Left ventricle myocardium inferior (tissue), 1 donor: ENCODE measurements at places on chromosomes 7 and 10. TPM values are rescaled to one million over a fixed set of nuclear protein-coding genes. Genes with fewer than 3 reads are reported as not detected.

DNA sequence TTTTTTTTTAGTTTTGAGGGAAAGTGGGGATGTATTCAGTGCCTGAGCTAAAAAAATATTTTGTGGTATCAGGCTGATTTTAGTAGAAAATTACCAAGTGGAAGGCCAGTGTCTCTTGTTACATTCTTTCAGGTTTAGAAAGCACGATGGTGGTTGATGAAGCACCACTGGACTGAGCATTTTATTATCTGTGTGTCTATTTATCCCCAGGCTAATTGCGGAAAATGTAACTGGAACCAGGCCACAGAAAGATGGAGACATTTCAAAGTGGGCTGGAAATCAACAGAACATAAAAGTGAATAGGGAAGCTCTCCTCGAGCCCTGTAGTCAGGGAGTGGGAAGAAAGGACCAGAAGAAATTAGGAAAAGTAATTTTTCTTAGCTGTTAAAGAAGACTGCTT is 261.0 kb downstream of the STK31 start:
- DNase-seq, result no peak

The ITIH5 gene
- total RNA-seq, result 10.8 TPM

DNA sequence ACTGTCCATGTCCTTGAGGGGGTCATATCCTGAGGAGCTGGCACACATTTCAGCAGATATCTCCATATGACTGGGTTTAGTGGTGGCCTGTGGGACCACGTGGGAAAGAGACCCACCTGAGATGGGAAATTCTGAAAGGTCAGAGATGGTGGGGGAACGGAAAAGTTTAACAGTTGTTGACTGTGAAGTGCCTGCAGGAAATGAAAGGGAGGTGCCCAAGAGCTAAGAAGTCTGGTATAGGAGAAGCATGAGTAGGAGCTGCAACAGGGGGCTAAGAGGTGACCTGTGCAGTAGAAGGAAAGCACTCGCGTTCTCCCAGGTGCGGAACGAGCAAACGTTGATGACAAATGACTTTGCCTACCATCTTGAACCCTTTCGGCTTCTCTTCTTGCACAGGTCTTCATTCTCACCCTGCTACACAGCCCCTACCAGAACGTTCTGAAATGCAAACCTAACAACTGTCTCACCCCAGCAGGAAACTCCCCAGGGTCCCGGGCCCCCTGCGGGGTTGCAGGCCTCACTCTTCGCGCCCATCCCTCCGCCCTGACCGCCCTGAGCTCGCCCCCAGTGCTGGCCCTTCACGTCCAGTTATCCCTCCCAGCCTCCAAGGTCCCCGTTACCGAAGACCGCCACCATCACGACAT is 9.8 kb upstream of the FXYD4 start:
- no peak for DNase-seq

DNA sequence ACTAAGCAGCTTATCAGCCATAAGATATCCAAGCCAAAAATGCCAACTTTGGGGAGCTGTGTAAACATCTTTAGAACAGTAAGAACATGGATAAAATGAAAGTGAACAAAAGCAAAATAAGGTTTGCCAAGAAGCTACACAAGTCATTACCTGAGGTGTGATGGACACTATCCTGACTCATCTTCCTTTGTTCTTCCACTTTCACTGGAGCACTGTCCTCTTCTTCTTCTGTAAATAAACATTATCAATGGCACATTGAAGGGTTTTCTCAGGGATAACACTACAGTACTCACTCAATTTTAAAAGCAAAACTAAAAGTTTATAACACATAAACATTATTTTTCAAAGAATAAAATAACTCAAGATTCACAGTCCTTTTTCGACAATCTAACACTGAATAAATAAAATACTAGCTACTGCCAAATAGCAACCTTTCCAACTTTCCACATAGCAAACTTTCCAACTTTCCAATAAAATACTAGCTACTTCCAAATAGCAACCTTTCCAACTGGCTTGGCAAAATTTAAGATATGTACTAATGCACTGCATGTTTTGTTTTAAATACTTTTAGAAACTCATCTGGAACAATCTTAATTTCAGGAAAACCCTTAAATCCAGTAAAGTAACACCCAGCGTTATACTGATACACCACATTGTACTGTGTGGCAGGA is 174.1 kb downstream of the SKAP2 start:
- no peak for DNase-seq

- no peak for DNase-seq
Observed at GRCh38 chr7:65250697-65251395, 122.8 kb upstream of the ZNF92 start.

The PRKG1 gene
- total RNA-seq, result 38.9 TPM

The PHF14 gene
- total RNA-seq, result 13.0 TPM

- DNase-seq, result no peak
Observed at GRCh38 chr10:118214776-118215175, 127.3 kb downstream of the FAM204A start.

DNA sequence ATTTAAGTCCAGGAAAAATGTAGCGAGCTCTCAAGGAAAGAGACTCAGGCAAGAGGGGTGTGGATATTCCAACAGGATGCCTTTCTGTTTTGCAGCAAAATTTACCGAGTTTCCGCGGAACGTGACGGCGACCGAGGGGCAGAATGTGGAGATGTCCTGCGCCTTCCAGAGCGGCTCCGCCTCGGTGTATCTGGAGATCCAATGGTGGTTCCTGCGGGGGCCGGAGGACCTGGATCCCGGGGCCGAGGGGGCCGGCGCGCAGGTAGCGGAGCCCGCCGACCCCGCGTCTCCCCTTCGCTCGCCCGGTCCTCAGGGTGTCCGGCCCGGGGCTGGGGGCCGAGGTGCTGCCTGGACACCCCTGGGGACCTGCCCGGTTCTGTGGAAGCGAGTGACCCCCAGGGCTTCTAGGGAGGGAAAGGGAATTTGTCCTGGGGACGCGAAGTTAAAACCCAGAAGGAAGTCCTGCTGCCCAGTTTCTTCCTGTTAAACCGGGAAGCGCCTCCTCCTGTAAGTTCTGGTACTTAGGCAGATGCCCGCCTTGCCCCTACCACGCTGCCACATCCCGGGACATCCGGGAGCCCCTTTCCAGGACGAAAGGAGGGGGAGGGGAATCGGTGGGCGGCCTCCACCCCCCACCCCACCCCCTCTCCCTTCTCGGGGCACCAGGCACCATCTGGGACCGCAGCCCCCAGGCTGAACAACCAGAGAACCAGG is 2.5 kb downstream of the VSTM2A start:
- DNase-seq, result no peak

DNA sequence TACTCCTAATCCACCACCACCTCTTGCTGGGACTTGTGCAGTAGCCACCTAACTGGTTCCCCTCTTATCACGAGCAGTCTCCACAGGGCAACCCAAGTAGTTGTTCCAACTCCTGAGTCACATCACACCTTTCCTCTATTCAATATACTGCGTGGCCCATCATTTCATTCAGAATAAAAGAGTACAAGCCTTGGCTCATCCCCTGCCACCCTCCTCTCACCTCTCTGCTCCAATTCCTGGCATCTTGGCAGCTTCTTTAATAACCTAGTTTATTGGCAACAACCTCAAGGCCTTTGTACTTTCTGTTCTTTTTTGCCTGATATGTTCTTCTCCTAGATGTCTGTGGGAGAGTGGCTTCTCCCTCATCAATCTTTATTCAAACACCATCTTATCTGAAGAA is 199.4 kb downstream of the KIAA1217 start:
- DNase-seq, result no peak
